ENCODE measurements at places on chromosomes 7 and 10.

GRCh38 chr7:139430443-139430842 is 53.0 kb downstream of the KLRG2 start:
- no peak for DNase-seq

GRCh38 chr7:3378390-3379150 is 77.5 kb downstream of the SDK1 start:
- no peak for DNase-seq

DNA sequence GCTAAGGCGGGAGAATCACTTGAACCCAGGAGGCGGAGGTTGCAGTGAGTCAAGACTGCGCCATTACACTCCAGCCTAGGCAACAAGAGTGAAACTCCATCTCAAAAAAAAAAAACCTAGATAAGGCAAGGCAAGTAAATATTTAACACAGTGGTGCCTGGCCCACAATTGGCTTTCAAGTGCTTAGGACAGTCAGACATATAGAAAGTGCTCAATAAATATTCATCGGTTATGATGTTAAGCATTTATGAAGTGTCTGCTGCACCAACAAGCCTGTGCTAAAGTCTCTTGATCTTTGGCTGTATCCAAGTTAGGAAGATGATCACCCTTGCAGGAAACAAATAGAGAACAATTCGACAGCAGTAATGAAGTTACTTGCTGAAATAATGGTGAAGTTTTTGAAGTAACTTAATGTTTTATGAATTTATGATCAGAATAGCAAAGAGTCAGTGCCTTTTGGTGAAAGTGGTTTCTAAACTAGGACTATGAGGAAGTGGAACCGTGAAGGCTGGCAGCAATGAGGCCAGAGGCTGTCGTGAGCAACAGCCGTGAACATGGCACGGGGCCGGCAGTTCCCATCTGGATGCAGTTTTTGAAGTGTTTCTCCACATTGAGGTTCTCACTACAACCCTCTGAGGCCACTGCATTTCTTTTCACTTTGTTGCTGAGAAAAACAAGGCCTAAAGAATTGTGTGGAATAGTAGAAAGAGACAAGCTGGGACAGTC is 48.1 kb upstream of the GATA3 start:
- no peak for DNase-seq

DNA sequence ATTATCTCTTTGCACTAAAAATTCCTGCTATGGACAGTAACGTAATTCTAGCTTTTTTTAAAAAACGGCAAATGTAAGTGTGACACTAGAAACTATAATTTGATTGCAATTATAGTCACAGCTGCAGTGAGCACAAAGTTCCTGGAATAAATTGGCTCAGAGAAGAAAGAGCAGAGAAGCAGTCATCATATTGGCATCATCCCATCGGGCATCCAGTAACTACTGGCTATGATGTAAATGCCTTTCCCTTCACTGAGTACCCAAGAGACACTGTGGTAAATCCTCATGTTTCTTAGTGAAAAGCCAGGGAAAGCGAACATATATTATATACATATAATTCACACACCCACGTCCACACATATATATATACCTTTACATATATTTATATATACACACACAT is 43.6 kb downstream of the PIP4K2A start:
- DNase-seq: peak; percentile 75

GRCh38 chr10:121285406-121286196 is 312.6 kb downstream of the FGFR2 start:
- DNase-seq: no peak

- no peak for DNase-seq
Observed at GRCh38 chr10:44361109-44361508, 23.8 kb downstream of the CXCL12 start.

GRCh38 chr7:55432939-55433784 is 68.0 kb downstream of the LANCL2 start:
- DNase-seq: no peak

GRCh38 chr10:7618461-7618860 is 48.3 kb downstream of the ITIH5 start:
- DNase-seq: no peak

DNA sequence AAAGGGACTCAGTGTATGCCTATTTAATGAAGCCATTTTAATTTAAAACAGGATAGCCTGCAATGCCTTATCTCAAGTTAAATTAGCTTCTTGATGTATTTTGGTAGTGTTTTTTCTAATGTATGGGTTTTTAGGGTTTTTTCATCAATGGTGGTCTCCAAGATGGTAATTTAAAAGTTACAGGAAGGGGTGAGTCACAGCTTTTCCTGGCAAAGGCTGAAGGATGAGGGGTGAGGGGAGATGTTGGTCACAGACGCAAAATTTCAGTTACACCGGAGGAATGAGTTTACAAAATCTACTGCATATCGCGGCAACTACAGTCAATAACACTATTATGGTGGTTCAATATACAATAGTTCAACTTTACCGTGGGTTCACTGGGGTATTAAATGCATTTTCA is 31.6 kb downstream of the CCDC3 start:
- no peak for DNase-seq

- DNase-seq: no peak
Observed at GRCh38 chr10:16520900-16521299, 779 bp downstream of the C1QL3 start.

- DNase-seq: no peak
Observed at GRCh38 chr7:99629643-99630042, 12.9 kb downstream of the ZSCAN25 start.

DNA sequence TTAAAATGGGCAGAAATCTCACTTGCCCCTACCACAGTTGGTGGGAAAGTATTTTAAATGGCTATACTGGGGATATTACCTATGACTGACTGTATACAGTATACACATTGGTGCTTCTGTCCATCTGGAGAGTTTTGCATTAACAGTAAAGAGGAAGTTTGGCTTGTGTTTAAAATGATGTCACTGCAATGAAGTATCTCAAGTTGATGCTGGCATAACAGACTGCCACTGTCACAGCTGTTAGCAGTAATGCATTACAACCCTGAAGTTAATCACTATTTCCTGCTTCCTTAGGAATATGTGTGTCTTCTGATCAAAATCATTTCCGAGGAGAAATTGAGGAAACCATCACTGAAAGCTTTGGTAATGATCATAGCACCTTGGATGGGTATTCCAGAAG is 1.9 kb downstream of the DKK1 start:
- no peak for DNase-seq

- no peak for DNase-seq
Observed at GRCh38 chr7:100867776-100868485, 744 bp downstream of the TRIP6 start.

GRCh38 chr10:55277549-55277948 is 476.5 kb upstream of the PCDH15 start:
- DNase-seq: no peak

DNA sequence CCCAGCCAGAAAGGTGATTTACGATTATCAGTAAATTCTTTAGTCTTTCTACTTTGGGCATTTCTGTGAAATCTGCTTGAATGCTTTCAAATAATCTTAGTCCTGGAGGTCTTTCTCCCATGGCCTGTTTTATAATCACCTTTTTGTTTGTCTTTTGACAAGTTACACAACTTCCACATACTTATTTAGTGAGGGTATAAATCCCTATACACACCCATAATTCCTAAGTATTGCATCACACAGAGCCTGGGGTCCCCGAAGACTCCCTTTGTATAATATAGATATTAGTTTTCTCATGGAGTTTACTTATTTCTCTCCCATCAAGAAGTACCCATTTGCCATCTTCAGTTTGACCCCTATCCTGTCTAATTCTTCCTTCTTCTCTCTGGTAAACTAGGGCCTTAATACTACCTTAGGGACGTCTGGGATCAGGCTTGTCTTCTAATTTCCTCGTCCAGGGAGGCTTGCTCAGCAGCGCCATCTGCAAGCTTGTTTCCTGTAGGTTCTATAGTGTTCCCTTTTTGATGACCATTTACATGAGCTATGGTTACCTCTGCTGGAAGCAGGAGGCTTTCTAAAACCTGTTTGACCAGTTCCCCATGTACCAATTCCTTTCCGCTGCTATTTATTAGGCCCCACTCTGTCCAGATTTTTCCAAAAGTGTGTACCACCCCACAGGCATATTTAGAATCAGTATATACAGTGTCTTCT is 8.1 kb downstream of the DNAH11 start:
- no peak for DNase-seq

DNA sequence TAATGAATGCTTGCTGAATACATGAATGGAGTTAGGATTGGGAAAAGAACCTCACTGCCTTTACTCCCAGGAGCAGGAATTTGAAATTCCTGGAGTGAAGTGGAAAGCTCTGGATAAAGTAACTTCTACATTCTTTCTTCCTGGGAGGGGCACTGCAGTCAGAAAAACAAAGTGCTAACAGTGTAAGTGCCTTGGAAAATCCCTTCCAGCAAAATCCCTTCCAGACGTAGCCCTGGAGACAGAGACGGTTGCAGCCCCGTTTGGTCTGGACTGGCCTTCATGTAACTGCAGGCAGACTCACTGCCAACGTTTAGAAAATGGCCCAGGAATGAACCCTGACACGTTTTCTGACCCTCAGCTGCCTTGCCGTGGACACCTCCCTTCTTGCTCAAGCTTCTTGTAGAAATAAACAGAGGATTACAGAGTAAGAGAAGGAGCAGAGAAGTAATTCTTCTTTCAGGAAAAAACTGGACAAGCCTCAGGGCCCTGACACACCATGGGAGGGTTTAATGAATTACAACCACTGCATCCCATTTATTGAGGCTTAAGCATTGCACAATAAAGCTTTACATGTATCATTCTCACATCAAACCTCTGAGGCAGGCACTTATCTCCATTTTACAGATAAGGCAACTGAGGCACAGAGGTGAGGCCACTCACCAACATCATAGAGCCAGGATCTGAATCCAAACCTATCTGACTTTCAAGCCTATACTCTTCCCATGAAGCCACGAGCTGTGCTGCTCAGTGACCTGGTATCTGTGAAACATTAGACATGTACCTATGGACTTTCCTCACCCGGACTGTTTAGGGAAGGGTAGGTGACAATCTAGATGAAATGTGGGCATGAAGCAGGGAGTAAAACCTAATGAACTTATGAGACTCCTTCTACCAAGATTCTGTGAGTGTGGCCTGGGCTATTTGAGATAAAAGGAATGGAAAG is 7.8 kb downstream of the ITPRIP start:
- DNase-seq: peak; percentile 87

DNA sequence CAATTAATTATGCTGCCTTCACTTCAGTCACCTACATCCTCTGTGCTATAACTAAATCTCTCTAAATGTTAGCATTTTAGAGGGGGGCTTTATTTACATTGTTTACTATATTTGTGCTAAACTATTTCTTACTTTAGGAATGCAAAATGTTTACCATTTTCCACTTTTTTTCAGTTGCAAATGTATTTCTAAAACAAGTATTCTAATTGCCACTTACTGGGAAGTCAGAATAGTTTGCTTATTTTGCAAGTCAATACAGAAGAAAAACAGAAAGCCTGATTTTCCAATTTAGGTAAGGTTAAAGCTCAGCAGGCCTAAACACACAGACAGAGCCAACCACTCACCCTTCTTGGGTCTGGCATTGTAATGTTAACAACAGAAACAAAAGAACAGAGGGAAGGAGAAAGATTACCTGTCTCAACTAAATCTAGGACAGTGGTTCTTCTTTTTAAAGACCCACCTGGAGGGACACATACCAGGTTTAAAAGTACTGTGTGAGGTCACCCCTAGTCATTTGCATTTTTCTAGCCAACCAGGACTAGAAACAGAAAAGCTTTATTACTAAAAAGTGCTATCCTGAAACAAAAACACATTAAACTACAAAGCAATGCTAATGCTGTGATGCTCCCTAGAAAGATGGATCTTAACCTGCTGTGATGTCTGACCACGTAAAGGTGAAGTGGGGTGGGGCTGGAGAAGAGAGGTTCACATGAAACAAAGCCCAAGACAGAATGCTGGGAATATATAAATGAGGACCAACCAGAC is 178.2 kb downstream of the SLC25A13 start:
- DNase-seq: no peak

DNA sequence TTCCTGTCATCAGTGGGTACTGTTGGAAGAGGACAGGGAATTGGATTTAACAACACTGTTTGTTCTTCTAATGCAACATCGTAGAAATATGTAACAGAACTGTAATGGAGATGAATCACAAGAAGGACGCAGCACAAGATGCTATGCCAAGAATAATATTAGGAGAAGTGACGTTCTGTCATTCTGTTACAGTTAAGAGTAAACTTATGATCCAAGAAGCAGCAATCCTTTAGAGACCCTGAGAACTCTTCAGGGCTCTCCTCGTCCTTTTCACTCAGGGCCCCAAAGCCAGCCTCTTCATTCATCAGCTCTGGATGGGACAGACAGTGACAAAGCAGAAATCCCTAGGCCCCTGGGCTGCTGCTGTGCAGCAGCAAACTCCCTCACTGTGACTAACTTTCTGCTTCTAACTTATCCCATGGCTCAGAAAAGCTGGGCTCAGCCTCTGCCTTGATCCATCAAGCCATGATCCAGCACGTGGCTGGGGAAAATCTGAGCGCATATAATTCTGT is 8.7 kb upstream of the IL6 start:
- DNase-seq: peak; percentile 90

- DNase-seq: no peak
Observed at GRCh38 chr10:83089335-83089734, 1050.0 kb upstream of the GHITM start.

DNA sequence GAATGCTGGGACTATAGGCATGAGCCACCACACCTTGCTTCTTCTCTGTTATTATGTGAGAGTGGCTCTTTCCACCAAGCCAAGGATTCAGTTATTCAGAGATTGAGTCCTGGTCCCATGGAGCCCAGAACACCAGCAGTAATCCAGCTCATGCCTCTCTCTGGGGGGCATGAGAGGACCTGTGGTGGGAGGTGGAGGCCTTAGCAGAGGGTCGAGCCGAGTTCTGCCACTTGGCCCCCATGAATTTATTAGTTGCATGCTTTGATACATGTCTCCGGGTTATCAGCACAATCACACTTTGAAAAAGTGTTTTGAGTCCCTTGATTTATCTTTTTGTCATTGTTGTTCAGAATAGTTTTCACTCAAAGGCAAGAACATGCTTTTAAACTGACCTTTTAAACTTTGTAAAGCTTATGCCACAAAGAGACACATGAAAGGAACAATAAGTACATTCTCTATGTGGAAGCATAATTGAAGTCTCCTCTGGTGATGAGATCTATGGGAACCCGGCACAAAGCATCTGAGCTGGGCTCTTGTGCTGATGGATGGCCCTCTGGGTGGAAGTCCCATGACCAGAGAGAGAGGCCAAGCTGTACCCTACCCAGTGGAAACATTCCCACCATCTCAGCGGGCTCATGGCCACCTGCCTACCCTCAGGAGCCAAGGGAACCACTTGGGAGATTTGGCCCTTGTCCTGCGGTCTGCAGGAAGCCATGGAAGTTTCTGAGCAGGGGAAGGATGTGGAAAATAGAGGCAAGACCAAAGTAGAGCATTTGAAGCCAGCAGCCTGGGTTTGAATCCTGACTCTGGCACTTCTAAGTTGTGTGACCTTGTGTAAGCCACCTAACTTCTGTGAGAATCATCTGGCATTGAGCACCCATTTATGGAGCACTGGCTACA is 53.9 kb downstream of the MINDY4 start:
- DNase-seq: no peak

GRCh38 chr10:73785721-73786511 is 510 bp downstream of the ZSWIM8 start:
- no peak for DNase-seq
